PC-3 (cell line): ENCODE measurements at places on chromosomes 2 and 18.

DNA sequence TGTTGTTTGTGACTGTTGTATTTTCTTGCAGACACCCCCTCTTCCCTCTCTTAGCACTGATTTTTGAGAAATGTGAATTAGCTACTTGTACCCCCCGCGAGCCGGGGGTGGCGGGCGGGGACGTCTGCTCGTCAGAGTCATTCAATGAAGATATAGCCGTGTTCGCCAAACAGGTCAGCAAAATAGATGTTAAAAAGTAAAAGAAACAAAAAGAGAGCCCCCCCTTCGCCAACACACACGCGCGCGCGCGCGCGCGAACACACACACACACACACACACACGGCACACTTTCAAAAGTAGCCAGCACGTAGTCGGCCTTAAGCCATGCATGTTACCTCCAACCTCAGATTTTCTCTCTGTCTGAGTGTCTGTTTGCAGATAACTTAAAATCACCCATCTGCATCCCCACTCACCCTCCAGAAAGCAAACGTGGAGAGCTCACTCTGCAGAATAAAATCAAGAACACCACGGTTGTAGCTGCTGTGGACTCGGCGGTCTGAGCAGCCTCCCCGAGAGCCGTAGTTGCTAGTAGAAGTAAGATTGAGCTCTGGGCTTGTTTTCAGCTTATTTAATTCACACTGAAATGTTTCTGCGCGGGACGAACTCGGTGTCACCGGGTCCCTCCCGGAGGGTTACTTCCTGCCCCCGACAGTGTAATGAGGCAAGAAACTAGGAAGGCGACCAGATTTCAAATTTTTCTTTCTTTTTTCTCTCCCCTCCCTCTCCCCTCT is 5.1 kb downstream of the MEIS1 start:
- DNase-seq, result no peak

DNA sequence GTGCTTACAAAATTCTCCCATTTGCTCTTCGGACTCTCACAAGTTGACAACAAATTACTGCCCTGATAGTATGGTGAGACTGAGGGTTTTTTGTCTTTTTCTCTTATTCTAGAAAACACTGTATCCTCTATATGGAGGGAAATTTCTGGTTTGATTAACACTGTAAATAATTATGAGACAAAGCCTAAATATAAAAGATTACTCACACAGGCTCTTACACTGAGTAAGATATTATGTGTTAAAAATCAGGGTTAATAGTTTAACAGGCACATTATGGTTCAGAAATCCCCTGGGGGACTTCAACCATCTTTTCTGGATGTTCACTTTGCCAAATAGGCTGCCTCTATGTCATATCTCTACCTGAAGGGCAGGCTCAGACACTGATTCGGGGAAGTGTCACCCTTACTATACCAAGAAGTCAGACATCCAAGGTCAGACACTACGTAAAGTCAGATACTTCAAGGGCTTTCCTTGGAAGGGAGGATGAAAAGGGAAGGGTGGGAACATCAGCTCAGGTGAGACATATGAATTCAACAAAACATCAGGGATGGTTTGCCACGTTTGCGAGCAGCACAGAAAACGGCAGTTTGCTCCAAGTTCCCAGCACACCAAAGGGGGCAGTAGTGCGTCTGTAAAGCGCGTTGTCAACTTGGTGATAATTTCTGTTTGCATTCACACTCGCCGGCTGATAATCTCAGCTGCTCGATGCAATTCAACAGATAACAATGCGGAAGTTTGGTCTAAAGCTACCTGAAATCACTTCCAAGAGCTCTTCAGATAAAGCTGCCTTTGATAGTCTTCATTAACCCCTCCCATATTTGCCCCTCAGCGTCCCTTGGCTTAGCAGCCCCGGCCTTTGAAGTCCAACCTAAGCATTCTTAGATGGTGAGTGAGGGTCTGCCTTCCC is 972 bp upstream of the RASGRP3 start:
- peak; percentile 80 for DNase-seq

GRCh38 chr18:49795612-49796552 is 17.5 kb downstream of the ACAA2 start:
- DNase-seq, result peak; percentile 39

DNA sequence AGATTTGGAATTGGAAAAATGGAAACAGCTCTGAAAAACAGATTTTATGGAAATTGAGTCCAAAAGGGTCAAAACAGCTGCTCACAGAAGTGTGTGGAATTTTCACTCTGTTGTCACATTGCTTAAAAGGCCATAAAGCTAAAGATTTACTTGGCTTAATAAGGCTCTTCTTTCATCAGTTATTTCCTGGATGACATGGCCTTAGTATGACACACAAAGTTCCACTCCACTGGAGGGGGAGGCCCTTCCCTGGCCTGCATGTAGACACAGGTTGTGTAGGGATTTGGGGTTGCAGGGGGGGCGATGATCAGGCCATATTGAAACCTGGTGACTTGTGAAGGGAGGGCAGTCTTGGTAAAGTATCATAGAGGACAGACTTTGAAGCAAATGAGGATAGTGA is 34.0 kb downstream of the TMEM185B start:
- no peak for DNase-seq

GRCh38 chr2:120736624-120737339 is 1.1 kb downstream of the GLI2 start:
- peak; percentile 62 for DNase-seq

GRCh38 chr18:49890041-49890440 is 76.7 kb upstream of the ACAA2 start:
- DNase-seq, result no peak

DNA sequence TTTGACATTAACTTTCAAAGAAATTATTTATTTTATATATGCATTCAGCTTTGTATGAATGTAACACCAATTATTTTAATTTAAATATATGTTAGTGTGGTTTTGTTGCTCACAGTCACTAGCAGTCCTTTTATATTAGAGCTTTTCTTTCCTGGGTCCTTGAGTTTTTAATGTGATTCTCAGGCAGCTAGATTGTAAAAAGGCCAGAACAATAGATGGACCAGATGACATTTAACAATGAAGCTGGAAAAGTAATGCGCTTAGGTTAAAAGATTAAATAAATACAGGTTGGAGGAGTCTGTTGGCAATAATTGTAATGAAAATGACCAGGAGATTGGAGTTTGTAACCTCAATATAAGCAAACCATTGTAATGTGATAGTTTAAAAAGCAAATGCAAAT is 171.1 kb downstream of the FTCDNL1 start:
- DNase-seq, result no peak

- no peak for DNase-seq
These were observed 32.7 kb downstream of the ALMS1 start for GRCh38 chr2:73418343-73418742.

DNA sequence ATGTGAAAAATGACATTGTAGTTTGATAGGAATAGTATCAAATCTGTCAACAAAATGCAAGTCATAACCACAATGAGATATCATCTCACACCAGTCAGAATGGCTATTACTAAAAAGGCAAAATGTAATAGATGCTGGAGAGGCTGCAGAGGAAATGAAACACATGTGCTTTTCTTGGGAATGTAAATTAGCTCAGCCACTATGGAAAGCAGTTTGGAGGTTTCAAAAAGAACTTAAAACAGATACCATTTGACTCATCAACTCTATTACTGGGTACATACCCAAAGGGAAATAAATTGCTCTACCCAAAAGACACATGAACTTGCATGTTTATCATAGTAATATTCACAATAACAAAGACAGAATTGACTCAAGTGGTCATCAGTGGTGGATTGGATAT is 572.6 kb downstream of the TRIB2 start:
- no peak for DNase-seq

GRCh38 chr18:56421647-56422046 is 216.7 kb downstream of the TXNL1 start:
- no peak for DNase-seq

DNA sequence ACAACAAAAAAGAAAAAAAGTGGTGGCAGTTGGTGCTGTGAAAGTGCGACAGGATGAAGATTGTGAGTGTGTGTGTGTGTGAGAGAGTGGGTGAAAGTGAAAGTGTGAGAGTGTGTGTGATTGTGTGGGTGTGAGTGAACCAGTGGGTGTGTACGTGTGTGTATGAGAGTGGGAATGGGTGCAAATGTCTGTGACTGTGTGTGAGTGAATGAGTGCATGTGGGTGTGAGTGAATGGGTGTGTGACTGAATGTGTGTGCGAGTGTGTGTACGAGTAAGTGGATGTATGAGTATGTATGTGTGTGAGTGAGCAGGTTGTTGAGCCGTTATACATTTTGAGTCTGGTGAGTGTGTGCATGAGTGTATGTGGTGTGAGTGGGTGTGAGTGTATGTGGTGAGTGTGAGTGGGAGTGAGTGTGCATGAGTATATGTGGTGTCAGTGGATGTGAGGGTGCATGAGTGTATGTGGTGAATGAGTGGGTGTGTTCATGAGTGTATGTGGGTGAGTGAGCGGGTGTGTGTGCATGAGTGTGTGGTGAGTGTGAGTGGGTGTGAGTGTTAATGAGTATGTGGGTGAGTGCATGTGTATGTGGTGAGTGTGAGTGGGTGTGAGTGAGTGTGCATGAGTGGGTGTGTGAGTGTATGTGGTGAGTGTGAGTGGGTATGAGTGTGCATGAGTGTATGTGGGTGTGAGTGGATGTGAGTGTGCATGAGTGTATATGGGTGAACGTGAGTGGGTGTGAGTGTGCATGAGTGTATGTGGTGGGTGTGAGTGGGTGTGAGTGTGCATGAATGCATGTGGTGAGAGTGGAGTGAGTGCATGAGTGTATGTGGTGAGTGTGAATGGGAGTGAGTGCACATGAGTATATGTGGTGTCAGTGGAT is 69.3 kb upstream of the HPCAL1 start:
- no peak for DNase-seq

GRCh38 chr2:234550056-234550455 is 53.2 kb upstream of the ARL4C start:
- DNase-seq, result no peak

DNA sequence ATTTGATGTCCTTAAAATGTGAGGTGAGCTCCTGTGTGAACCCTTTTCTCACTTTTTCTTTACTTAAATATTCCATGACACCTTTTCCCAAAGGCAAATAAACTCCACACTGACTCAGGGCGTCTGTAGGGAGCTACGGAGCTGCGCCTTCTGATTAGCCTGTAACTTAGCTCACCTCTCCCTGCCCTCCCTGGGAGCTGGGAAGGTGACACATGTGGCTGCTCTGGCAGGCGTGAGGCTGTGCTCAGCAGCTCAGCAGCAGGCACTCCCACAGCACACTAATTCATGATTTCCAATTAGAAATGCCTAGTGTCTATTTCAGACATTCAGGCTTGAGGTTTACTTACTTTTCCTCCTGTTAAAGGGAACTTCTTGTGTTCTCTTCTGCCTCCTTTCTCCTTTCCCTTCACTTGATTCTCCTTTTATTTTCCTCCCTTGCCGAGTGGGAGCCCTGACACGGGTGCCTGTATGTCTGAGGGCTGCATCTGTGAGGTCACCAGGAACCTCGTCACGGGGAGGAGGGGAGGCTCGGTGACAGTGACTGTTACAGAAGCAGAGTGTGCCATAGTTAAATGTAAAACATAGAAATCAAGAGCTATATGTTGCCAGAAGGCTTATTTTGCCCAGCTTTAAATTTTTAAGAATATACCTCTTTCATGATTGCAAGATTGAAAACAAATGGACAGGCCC is 437.1 kb downstream of the DCDC2C start:
- DNase-seq, result no peak

DNA sequence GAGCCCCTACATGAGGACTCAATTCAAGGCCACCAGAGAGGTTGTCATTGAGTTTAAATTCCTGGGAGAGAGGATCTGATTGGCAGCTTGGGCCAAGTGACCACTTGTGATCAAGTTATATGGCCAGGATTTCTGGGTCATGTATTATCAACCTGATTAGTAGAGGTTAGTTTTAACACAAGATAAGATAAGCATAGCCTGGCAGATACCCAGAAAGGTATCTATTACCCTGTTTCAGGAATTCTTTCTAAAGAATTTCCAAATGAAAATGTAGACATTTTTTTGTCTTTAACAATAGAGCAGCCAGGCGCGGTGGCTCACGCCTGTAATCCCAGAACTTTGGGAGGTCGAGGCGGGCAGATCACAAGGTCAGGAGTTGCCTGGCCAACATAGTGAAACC is 50.5 kb downstream of the BABAM2 start:
- DNase-seq, result no peak

DNA sequence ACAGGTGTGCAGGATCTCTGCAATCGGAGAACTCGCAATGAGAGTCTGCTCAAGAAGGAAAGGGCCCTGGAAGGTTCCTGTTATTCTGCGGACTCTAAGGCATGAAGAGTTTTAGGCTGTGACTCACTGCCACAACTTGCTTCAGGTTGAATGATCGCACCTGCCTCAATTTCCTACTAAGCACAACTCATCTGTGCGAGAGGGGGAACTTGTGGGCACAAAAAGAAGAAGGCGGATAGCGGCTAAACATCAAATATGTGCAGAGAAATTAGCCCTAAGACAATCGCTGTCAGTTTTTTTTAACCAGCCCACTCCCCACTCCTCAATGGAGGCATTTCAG is 14.0 kb upstream of the CREG2 start:
- no peak for DNase-seq

DNA sequence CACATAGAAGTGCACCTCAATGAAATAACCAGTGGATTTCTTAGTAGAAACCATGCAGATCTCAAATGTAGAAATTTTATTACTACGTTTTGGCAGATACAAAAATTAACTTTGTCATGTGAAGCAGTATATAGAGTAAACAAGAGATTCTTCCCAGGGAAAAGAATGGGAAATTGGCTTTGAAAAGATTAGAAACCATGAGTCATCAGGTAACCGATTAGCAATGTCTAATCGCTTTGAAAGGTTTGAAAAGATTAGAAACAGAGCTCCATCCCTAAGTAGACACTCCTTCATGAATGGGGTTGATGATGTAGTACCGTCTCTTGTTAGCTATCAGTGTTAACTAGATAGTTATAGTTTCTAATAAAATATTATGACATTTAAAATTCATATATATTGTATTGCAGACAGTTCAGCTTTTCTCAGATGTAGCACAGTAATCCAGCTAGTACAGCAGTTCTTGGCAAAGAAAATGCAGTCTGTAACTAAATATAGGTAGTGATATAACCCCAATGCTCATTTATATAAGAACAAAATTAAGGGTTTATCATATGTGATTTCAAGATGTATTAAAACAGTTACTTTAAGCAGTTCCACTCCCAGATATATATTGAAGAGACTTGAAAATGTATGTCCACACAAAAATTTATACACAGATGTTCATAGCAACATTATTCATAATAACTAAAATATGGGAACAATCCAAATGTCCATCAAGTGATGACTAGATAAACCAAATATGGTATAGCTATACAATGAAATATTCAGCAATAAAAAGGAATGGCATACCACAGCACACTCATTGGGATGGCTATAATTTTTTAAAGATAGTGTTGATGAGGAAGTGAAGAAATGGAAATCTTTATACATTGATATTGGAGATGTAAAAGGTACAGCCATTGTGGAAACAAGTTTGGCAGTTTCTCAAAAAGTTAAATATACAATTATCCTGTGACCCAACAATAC is 113.9 kb downstream of the PTPN4 start:
- DNase-seq, result no peak

DNA sequence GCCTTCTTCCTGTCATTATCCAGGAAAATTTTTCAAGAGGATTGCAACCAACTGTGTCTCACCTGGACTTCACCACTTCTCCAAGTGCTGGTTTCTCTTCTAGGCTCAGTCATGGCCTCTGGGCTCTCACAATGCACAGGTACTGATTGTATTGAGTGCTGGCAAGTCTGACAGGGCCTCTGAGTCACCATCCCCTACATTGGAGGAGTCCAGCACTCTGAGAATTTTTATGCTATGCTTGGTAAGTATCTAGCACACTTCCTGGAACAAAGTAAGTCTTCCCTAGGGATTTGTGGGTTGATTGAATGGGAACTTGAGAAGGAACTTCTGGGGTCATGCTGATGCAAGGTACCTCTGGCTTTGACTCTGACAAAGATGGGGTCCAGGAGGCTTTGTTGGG is 147.2 kb upstream of the CELF4 start:
- no peak for DNase-seq
